SJCRH30 (cell line): ENCODE measurements at places on chromosomes 16 and 17. TPM values are rescaled to one million over a fixed set of nuclear protein-coding genes. Genes with fewer than 3 reads are reported as not detected.

The HSD17B2 gene
- total RNA-seq: not detected in 2 replicates

The ACACA gene
- 73.2 and 74.0 TPM in 2 replicates for total RNA-seq

The ODAD4 gene
- 0.15 and 0.24 TPM in 2 replicates for total RNA-seq

The RTN4RL1 gene
- total RNA-seq: 0.61 and 0.83 TPM in 2 replicates

The SNRNP25 gene
- total RNA-seq: 60.7 and 63.4 TPM in 2 replicates
